Esophagus muscularis mucosa (tissue), 4 donors: ENCODE measurements at places on chromosomes 7 and 10.

- H3K4me3 ChIP-seq, result no peak overlapping the region
- no peaks in the 10 kb centered on the region for H3K36me3 ChIP-seq
- H3K27ac ChIP-seq, result no peak overlapping the region
- H3K27me3 ChIP-seq, result no peaks in the 10 kb centered on the region
These were observed 53.5 kb upstream of the VIPR2 start for GRCh38 chr7:159198016-159198724.

DNA sequence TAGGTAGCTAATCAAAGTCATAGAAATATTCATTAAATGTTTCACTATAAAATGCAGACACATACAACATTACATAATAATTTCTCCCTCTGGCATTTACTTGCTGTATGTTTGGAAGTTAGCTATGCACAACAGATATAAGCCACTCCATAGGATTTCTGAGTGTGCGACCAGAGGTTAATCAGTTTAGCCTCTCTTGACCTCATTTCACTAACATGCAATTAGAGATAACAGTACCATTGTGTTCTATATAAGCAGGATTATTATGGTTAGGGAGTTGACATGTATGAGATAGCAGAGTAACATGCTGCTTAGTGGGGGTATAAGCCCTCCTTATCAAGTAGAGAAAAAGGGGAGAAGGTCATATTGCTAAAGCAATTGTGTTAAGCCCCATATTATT lies 26.4 kb downstream of the GLUD1 start:
- no peak overlapping the region for H3K27ac ChIP-seq
- H3K4me1 ChIP-seq, result no peaks in the 10 kb centered on the region
- H3K4me3 ChIP-seq, result no peak overlapping the region
- DNase-seq, result no peak
- no peaks in the 10 kb centered on the region for H3K27me3 ChIP-seq
- peaks cover 97% of the 10 kb centered on the region for H3K36me3 ChIP-seq

DNA sequence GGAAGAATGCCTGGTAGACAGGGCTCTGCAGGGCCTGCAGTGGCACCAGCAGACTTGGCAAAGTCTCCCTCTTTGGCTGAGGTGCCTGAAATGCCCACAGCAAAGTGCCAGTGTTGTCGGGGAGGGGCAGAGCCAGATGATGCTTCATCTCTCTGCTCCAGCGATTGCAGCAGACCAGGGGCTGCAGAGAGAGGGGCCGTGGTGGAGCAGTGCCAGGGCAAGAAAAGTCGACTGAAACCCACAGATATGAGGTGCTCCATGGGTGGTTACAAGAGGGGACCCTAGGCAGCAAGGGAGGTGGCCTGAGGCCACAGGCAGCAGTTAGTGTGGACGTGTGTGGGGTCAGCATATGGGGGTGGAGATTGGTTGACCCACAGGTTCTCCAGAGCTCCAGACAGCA lies 123.5 kb upstream of the SHH start:
- H3K4me3 ChIP-seq, result no peak overlapping the region
- no peak for DNase-seq
- no peaks in the 10 kb centered on the region for H3K36me3 ChIP-seq
- no peaks in the 10 kb centered on the region for H3K4me1 ChIP-seq
- peaks cover 24% of the 10 kb centered on the region for H3K27me3 ChIP-seq

DNA sequence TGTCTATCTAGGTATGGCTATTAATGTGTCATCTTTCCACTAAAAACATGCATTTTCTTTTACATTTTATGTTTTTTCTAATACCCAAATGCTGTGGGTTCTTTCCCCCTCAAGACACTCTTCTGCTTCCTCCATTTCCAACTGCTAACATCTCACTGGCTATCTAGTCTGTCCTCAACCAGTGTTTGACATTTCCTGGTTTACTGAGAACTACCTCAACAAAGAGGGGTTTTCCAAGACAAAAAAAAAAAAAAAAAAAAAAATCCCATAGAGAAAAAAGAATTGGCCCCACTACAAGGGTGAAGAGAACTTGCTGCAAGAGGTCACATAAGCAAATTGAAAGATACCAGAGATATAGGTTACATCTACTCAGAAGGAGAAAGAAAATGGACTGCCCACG lies 359.7 kb downstream of the CRPPA start:
- H3K4me1 ChIP-seq, result peaks cover 36% of the 10 kb centered on the region
- H3K36me3 ChIP-seq, result no peaks in the 10 kb centered on the region
- no peaks in the 10 kb centered on the region for H3K27me3 ChIP-seq
- H3K27ac ChIP-seq, result no peak overlapping the region

GRCh38 chr10:133336577-133337369 lies at the start of gene CALY:
Gene CALY (minus strand): TSS chr10:133336896. CDS start chr10:133328989, 7,907 bp downstream.
- no peak within 1 kb of the TSS for H3K27ac ChIP-seq
- H3K4me3 ChIP-seq, result peak within 1 kb of the TSS; percentile 47
- H3K27me3 ChIP-seq, result peaks cover 43% of the 10 kb centered on the region
